ENCODE measurements at places on chromosomes 16 and 17. TPM values are rescaled to one million over a fixed set of nuclear protein-coding genes. Genes with fewer than 3 reads are reported as not detected.

The JUP gene
- 119 TPM for total RNA-seq

The C1QTNF8 gene
- total RNA-seq: not detected

The FBXL16 gene
- 2.6 TPM for total RNA-seq

The NEUROD2 gene
- not detected for total RNA-seq

The GRAPL gene
- not detected for total RNA-seq

The CRLF3 gene
- 15.2 TPM for total RNA-seq

The IL17C gene
- not detected for total RNA-seq

The WIPI1 gene
- 11.0 TPM for total RNA-seq

The GJD3 gene
- total RNA-seq: 1.2 TPM

The MYL11 gene
- not detected for total RNA-seq

The DRC3 gene
- total RNA-seq: 1.3 TPM

The CDH1 gene
- total RNA-seq: 4.9 TPM

The ABR gene
- 104 TPM for total RNA-seq

The NRN1L gene
- not detected for total RNA-seq

The BTBD17 gene
- total RNA-seq: not detected

The CD300H gene
- total RNA-seq: 0.45 TPM

The IGSF6 gene
- not detected for total RNA-seq

The TNK1 gene
- total RNA-seq: 2.4 TPM

The TPSAB1 gene
- total RNA-seq: not detected

The PFN1 gene
- 2,777 TPM for total RNA-seq

The PSKH1 gene
- total RNA-seq: 18.1 TPM

The KRT39 gene
- total RNA-seq: not detected

The KRTAP3-1 gene
- total RNA-seq: not detected

The GPR179 gene
- total RNA-seq: 0.03 TPM

The PAQR4 gene
- 29.4 TPM for total RNA-seq

The PRSS27 gene
- total RNA-seq: 1.0 TPM

The PRSS22 gene
- 2.3 TPM for total RNA-seq

The CALB2 gene
- total RNA-seq: 6.8 TPM

The EXOC3L1 gene
- not detected for total RNA-seq

The PRAC1 gene
- total RNA-seq: not detected

The TP53TG3 gene
- 0.57 TPM for total RNA-seq

The ACSM2A gene
- not detected for total RNA-seq

The AHSP gene
- not detected for total RNA-seq

The ETV4 gene
- 51.3 TPM for total RNA-seq

The KRTAP4-1 gene
- total RNA-seq: 0.32 TPM

The TNFRSF17 gene
- total RNA-seq: not detected

The CD7 gene
- total RNA-seq: 0.20 TPM

The CPSF4L gene
- total RNA-seq: not detected

The TMC8 gene
- total RNA-seq: 0.22 TPM

The SERPINF2 gene
- total RNA-seq: 2.0 TPM
